ENCODE measurements at places on chromosomes 7 and 10. TPM values are rescaled to one million over a fixed set of nuclear protein-coding genes. Genes with fewer than 3 reads are reported as not detected.

DNA sequence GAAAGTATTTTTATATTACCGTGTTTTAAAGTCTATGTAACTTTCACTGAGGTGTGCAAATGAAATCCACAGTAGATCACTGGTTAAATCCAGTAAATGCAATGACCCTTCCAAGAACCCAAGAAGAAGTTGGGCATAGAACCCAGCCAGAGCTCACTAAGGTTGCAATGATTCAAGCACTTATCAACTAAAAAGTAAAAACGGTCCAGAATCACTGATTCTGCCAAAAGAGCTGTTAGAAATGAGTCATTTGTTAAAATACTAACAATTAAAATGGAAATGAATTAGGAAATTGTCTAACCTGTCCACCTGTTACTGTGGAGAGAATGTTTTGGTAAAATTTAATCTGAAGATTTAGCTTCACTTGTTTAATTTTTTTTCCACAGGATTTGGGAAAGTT, 74.4 kb downstream of the ANK3 start:
- DNase-seq = no peak

DNA sequence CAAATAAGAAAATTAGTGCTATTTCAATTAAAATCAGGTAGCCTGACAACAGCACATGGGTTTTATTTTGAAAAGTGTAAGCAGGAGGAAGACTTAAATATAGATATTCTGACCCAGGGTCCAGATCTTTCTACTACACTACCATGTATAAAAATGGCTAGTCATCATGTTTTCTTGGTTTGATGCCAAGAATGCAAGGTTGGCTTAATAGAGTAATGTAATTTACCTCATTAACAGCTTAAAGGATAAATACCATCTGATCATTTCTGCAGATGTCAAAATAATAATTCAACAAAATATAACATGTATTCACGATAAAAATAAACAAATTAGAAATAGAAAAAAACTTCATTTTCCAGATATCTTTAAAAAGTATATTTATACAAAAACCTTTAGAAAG, 39.4 kb downstream of the FRMD4A start:
- DNase-seq = no peak

DNA sequence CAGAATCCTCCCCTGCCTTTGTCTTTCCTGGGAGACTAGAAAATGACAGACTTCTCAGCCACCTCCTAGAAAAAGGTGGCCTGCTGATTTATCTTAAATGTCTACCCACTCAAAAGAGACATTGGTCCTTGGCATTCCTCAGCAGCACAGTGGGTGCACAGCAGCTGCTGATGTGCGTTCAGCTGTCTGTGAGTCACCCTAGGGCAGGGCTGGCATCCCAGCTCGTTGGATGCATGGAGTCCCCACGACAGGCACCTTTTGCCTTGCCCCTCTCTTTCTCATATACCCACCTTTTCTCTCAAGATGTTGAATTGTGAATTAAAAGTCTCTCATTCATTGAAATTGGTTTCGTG, 113.0 kb downstream of the DOCK1 start:
- no peak for DNase-seq

DNA sequence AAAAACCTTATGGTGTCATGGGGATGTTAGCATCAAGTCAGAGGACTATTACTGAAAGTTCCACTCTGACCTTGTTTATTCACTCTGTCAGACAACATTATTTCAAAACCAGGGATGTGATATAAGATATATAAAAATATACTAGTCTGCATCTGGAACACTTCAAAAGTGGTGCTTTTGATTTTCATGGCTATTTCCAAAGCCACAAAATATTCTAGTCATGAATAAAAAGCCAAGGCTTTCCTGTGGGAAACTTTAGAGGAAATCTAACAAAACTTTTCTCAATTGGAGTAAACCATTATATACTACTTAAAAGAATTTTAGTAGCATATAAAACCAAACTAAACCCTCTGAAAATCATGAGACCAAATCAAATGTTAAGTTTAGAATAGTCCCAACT, 205.2 kb downstream of the TMEM26 start:
- DNase-seq = no peak

The SPDYE6 gene
- not detected for total RNA-seq

- no peak for DNase-seq
Measured at GRCh38 chr7:39594988-39595620, 28.3 kb upstream of the RALA start.

- DNase-seq = peak; percentile 2
Measured at GRCh38 chr10:61662794-61663259, at the start of gene CABCOCO1. TSS of gene CABCOCO1 (plus strand) at chr10:61662929. CDS start at chr10:61662973, 44 bp downstream.

The KMT2C gene
- 93.8 TPM for total RNA-seq

The ABCA13 gene
- 0.64 TPM for total RNA-seq

DNA sequence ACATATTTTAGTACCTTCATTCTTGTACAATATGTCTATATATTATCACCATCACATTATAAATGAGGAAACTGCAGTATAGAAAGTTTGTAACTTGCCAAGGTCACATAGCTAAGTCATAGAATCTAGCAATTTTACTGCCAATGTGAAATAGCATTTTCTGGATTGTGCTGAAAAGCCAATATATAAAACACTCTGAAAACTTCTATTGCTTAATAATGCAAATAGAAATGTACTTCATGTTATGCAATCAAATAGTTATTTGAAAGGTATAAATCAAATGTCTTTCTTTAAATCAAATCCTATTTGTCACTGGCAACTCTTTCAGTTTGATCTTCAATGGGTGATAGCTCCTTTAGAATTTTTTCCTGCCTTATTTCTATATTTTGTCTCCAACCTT, 129.5 kb downstream of the TMEM26 start:
- DNase-seq = no peak

The LRRC17 gene
- total RNA-seq = 33.6 TPM

DNA sequence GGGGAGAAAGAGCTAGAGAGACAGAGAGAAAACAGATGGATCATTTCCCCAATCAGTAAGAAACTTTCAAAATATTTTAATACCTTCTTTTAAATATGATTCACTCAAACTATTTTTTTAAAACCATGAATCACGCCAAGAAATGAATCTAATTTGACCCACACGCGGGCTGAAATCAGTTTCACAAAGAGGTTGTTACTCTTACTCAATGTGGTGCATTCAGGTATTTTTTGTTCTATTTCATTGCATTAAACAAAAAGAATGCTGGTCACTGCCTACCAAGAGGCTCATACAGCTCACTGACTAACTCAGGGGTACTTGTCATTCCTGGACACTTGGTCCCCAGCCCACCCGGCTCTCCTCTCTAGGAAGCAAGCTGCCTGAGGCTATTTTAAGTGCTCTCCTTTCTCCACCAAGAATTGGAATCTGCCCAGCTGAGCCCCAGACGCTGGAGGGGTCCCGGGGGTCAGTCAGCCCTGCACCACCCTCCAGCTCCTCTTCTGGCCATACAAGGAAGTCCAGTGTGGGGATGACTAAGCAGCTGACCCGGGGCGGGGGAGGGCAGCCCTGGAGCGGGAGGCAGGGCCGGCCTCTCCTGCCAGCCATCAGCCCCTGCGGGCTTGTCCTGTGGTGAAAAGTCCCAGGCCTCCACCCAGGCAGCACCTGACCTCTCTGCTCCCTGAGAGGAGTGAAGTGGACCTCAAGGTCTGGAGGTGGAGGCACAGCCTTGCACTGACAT, 21.7 kb upstream of the PFKP start:
- no peak for DNase-seq

DNA sequence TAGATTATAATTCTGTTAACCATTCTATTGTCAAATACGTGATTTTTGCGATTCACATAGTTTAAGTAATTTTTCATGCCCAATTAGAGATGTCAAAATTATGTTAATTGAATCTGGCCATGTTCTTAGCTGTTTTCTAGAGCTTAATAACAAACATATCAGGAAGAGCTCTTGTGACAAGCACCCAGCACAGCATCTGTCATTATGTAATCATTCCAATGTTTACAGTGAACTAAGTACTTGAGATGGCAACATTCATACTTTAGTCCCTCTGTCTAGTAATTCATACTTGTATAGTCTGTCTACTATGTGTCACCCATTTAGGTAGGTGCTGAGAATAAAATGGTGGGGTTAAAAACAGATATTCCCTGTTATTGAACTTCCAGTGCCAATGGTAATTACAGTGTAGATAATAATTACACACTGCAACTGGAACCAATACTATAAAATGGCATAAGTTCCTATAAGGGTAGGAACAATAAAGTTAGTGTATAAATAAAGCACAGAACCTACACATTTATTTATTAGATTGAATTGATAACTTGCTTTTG, 55.2 kb downstream of the ZEB1 start:
- no peak for DNase-seq

- DNase-seq = no peak
Measured at GRCh38 chr10:74923556-74923955, 97.2 kb downstream of the KAT6B start.

The DKK1 gene
- total RNA-seq = 2.0 TPM

- no peak for DNase-seq
Measured at GRCh38 chr7:39602351-39602750, 21.0 kb upstream of the RALA start.

DNA sequence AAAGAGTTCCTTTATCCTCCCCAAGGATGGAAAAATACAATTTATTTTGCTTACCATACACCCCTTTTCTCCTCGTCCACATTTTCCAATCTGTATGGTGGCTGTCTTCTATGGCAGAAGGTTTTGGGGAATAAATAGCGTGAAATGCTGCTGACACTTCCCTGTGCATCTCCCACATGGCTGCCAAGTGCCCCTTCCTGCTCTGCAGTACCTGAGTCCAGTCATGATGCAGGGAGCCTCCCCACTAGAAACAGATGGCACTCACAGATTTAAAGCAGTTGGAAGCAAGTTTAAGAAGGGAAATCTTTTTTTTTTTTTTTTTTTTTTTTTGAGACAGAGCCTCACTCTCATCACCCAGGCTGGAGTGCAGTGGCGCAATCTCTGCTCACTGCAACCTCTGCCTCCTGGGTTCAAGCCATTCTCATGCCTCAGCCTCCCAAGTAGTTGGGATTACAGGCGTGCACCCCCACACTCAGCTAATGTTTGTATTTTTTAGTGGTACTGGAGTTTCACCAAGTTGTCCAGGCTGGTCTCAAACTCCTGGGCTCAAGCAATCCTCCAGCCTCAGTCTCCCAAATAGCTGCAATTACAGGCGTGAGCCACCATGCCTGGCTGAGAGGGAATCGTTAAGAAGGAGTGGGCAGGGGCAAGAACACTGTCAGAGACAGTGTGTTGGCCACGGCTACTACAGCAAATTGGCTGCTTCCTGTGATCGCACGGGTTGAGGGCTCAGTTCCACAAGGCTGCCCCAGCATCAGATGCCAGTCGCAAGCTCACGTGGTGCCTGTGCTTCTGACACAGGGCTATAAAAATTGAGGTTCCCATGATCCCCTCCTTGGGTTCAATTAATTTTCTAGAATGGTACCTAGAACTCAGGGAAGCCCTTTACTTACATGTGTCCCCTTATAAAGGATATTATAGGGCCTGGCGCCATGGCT, 5.3 kb upstream of the PILRA start:
- DNase-seq = peak; percentile 91

DNA sequence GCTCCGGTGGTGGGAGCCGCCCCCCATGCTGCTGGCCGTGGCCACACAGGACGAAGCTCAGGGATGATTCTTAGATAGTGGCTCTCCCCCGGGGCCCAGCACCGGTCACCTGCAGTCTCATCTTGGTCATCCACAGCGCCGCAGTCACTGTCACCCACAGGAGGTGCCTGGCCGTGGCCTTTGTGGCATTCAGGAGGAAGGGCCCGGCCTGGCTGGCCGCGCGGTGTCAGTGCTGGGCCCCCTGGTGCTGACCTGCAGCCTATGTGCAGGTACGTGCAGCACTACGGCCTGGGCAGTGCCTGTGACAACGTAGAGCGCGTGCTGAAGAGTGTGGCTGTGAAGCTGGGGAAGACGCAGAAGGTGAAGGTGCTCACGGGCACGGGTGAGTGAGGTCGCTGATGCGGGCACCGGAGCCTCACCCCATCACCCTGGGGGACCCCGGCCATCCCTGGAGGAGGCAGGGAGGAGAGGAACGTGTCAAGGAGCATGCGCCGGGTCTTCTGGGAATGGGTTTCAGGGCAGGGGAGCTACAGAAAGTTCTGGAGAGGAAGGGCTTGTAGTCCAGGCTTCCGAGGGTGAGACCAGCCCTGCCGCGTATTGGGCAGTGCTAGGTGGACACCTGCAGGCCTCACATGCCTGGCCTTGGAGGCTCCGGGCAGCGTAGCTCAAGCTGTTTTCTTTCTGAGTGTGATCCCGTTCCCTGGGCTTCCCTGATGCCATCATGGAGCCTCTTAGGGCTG, 5.0 kb downstream of the SPRN start:
- DNase-seq = no peak

DNA sequence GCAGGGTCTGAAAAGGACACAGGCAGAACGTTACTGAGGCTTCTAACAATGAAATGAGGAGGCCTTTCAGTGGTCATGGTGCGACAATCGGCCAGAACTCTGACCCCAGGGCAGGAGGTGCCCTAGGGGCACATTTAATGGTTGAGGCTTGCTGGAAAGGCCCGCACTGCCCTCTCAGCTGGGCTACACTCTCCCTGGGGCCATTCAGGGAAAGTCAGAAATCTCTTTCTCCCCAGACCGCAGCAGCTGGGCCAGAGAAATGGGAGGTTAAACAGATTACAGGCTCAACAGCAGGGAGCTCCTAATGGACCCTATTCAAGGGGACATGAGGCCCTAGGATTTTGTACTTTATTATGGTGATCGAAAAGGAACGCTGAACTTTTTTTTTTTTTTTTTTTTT, 85.6 kb upstream of the FGFR2 start:
- DNase-seq = no peak

GRCh38 chr7:50665403-50666123, 100.4 kb upstream of the DDC start:
- no peak for DNase-seq

- no peak for DNase-seq
Measured at GRCh38 chr10:43336641-43337318, 34.7 kb upstream of the FXYD4 start.

DNA sequence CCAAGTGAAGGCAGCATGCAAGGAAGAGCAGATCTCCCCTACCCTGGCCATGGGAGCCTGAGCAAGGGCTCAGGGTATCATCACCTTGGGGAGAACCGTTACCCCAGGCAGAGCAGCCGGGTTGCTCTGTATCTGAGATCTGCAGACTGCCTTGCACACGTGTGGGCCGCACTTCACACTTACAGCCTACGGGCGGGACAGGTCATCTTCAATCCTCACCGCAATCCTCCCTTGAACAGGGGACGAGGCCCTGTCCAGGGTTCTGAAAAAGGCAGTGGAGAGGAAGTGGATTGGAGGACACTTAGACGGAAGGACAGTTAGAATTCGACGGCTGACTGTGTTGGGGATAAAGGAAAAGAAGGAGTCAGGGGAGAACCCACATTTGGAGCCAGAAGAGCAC, 51.4 kb downstream of the NPS start:
- DNase-seq = no peak

The NANOS1 gene
- 7.8 TPM for total RNA-seq

GRCh38 chr10:96280859-96281258, 9.5 kb upstream of the BLNK start:
- DNase-seq = no peak

Data from cerebellum (tissue), 4 donors.